ENCODE measurements at places on chromosomes 4 and X.
A peak's percentile ranks its signal among the peaks of the same experiment; 100 is the strongest.

DNA sequence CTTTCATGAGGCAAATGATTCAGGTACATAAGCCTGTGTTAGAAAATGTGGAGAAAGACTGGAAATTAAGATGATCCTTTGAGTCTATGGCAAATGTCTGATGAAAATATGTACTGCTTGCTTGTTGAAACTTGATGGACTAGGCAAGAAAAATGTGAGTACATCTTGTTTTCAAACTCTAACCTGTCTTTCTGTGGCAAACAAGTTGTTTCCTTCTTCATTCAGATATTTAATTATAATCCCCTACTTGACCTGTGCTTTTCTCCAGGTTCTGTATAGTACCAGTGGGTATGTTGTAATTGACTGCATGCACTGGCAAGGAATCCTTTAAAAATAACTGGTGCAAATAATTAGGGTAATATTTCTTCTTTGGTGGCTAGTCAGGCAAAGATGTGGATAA, 136.7 kb downstream of the ARHGAP24 start:
- DNase-seq, result no peak

- DNase-seq, result no peak
Observed at GRCh38 chr4:26791346-26791745, 69.3 kb upstream of the STIM2 start.

GRCh38 chr4:113828702-113829101, 67.2 kb upstream of the CAMK2D start:
- no peak for DNase-seq

DNA sequence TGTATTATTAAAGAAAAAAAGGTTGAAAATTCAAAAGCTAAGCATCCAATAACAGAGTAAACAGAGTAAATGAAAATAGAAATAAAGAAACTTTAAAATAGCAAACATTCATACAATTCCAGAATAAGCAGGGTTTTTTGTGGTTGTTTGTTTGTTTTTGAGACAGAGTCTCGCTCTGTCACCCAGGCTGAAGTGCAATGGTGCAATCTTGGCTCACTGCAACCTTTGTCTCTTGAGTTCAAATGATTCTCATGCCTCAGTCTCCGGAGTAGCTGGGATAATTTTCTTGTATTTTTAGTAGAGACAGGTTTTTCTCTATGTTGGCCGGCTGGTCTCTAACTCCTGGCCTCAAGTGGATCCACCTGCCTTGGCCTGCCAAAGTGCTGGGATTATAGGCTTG, 6.6 kb upstream of the THOC2 start:
- no peak for DNase-seq

DNA sequence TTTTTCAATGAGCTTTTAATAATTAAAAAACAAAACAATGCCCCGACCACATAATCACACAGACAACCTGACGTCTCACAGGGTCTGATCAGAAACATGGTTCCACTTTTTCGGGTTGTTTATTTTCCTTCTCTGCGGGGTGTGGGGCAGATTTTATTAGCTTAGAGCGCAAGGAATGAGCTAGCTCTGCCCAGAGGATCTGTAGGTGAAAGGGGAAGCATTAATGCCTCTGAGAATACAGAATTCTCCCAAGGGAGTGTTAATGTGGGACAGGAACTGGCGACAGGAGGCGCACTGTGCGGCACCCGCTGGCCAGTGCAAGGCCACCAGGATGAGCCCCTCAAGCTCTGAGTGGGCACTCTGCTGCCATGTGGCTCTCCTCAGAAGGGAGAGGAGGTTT, 181.5 kb downstream of the TSPAN5 start:
- DNase-seq, result no peak

DNA sequence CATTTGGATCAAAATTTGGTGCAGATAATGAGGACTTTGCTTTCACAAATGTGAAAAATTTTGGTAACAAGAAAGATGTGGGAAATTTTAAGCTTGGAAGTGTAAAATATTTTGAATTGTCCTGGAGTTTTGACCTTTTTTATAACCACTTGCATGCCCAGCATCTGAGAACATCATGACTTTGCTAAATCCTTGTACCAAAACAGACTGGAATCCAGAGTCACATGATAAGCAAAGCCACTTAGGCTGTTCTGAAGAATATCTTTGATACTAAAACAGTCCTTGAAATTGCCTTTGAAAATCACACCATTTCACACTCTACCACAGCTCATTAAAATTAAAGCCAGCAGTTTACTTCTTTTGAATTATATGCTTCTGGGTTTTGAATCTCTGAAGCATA, 2.5 kb upstream of the PPM1K start:
- no peak for DNase-seq

GRCh38 chr4:54063737-54064316, 578 bp downstream of the CHIC2 start:
- DNase-seq, result peak; percentile 14

DNA sequence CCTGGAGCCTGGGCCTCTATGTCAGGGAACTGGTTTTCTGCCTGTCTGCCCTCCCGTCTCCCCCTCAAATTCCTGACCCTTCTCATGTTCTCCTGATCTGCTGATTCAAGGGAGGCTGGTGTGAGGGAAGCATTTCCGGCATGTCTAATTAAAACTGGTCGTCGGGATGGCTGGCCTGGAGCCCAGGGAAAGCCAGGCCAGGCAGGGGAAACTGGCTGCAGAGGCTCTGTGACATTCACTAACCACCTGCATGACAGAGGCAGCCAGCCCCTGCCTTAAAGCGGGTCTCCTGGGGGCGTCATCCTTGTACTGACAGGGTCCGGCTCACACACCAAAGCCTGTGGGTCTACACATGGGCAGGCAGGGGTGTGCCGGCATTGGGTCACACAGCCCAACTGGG, 35.2 kb downstream of the ABLIM2 start:
- DNase-seq, result no peak

- no peak for DNase-seq
Observed at GRCh38 chrX:66654411-66654810, 15.5 kb upstream of the EDA2R start.

DNA sequence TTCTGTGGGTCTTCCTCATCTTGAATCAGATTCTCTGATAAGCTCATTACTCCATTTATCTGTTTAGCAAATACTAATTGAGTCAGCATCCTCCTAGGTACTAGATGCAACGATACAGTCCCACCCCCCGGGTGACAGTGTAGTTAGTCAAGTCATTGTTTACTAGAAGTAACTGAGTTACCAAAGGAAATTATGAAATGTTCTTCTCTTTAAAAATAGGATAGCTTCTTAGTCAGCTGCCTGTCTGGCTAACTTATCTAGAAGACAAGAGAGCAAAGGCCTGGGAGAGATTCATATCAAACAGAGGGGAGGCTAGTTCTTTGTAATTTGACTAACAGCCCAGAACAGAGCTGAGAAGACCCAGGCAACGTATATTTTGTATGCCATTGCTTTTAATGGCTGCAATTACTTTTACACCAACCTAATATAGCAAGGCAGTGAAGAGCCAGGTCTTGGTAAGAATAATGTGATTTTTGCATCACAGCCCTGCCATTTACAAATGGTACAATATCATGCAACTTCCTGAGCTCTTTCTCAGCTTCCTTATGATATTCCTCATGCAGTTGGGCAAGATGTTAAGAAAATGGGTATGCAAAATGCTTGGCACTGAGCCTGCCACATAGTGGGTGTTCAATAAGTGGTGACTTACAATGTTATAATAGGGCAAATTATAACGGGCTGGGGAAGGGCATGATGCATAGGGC, 149.9 kb downstream of the CHIC2 start:
- no peak for DNase-seq

GRCh38 chr4:103244251-103244650, 46.1 kb upstream of the CENPE start:
- DNase-seq, result no peak

- DNase-seq, result no peak
Observed at GRCh38 chrX:24464498-24464835, 619 bp upstream of the PDK3 start.

DNA sequence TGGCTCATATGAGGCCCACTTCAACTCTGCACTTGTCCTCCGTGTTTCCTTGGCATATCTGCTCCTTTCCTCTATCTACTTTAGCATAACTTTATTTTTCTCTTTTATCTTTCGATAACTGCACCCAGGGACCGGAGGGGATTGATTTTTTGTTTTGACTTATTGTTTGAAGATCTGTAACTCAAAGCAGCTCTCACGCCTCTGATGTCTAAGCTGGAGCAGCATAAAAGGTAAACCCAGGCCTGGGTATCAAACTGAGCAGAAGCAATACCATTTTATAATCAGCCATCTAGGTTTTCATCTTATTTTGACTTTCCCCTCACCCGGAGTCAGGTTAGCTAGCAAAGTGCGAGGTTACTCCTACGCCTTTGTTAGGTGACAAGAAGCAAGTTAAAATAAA, 28.4 kb downstream of the LEF1 start:
- no peak for DNase-seq

GRCh38 chr4:56686537-56687231, 5.6 kb upstream of the HOPX start:
- DNase-seq, result no peak

- no peak for DNase-seq
Observed at GRCh38 chrX:27917713-27918500, 63.3 kb downstream of the DCAF8L1 start.

DNA sequence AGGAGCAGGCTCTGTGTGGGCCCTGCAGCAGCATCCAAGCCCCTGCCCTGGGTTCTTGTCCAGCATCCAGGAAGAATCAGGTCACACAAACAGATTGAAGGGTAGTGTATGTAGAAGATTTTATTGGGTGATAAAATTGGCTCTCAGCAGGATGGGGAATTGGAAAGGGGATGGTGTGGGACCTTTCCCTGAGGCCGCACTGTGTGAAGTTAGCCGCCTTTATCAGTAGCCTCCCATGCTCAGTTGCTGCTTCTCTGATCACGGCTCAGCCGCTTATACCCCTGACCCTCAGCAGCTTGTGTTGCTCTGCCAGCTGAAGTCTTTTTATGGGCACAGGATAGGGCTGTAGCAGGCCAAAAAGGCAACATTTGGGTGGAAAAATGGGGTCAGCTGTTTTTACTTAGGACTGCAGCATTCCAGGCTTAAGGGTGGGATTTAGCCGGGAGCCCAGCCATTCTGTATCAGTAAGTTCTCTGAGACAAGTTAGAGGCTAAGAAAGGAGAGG, 35.2 kb upstream of the CCNG2 start:
- no peak for DNase-seq

- DNase-seq, result peak; percentile 29
Observed at GRCh38 chr4:182925298-182925757, 8.1 kb upstream of the DCTD start.

DNA sequence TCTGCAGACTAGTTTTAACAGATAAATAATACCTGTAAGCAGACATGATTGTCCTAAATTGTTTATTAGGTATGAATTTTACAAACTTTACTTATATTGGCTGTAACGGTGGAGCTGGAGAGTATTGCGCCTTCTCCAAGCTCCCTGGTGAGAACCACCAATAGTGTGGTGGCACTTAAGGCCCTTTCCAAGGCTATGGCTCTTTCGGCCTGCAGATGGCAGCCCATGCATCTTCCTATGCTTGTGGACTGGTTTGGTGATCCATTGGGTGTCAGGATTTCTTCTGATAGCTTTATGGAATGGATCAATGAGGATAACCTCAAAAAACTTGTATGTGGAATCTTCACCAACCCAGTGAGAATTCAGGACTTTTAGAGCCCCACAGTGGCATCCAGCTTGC, 7.8 kb downstream of the LARP1B start:
- DNase-seq, result no peak

- DNase-seq, result no peak
Observed at GRCh38 chr4:73815145-73815544, 21.3 kb upstream of the CXCL6 start.

DNA sequence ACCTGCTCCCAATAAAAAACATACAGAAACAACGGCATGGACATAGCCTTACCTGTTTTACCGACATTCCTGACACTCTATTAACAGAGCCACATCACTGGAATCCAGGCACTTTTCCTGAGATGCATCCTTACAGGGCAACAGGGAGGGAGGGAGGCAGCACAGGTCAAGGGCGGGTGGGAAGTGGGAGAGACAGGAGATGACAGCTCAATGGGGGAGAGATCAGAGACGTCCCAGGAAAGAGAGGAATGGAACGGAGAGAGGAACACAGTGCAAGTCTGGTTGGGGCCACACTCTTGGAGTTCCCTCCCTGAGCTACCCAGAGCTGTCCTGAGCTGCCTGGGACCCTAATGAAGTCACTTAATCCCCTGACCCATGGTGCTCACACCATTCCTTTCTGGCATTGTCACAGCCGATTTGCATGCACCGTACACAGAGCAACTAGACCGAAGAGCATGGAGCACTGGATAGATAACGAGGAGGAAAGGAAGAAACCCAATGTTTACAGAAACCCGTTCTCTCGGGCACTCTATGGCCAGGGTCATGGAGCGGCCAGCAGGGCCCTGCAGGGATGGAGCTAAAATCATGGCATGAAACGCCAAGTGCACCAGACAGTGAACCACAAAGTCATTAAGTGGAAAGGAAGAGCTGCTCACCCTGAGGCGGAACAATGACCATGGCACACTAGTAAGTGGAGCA, 93.1 kb downstream of the NSUN7 start:
- no peak for DNase-seq

DNA sequence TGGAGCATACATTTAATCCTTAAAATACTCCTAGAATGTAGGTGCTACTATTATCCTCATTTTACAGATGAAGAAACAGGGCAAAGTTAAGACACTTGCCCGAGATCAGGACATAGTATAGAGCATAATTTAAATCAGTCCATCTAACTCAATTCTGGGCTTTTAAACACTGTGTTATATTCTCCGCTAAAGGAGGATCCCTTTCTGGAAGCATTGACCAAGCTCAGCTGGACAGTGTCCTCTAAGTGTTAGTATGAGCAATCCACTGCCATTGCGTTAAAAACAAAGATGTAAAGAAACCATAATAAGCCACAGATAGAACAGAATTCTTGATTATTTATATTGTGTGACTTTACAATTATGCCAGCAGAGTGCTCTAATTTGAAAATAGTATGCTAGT, 207.0 kb downstream of the ARHGAP24 start:
- no peak for DNase-seq

- no peak for DNase-seq
Observed at GRCh38 chr4:140604544-140604943, 35.8 kb upstream of the UCP1 start.

GRCh38 chr4:148373093-148373492, 69.1 kb downstream of the NR3C2 start:
- DNase-seq, result no peak

- no peak for DNase-seq
Observed at GRCh38 chrX:77434962-77435361, 12.2 kb upstream of the FGF16 start.

All from activated gamma-delta T cell treated with anti-CD3 and anti-CD28 coated beads, Interleukin-2, amount 50 U/mL, for 16 hours (primary cell).